ENCODE measurements at places on chromosomes 13 and 19.

- DNase-seq = no peak
These were observed 6.5 kb upstream of the TSHZ3 start for GRCh38 chr19:31355665-31356289.

DNA sequence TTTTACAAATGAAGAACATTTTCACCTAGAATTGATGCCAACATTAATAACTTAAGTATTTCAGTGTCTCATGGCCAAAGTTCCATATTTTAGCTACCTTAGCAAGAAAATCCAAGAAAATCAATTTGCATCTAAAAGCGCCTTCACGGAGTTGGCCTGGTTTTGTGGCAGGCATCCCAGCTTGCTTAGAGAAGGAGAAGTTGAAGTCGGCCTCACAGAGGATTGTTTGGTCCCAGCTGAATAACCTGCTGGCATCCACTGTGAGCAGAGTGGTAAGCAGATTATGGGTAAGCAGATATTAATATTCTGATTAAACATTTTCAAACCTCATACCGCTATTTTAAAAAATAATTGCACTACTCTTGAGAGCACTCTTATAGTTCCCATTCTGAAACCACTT lies 62.3 kb upstream of the STARD13 start:
- no peak for DNase-seq

DNA sequence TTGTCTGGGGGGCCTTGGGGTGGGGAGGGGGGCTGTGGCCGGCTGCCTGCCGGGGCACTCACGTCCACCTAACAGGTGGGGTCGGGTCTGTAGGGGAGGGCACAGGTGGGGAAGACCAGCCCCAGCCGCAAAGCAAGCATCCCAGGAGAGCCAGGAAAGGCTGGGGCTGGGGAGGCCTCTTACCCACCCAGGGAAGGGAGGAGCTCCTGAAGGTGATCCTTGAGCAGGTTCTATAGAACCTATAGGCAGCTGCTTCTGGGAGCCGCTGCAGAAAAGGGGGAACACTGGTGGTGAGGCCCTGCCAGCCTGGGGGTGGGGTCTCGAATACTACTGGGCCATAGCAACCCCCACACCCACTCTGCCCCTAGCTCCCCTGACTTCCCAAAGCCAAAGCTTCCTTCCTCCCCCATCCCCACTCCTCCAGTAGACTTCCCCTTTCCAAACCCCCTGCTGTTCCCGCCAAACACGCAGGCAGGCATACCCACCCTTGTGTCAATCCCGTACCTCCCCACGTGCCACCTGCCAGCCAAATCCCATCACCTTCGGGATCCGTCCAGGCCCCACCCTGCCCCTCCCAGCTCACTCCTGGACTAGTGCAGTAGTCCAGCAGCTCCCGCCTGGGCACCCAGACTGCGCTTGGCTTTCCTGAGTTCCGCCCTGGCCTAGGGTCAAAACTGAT lies 5.6 kb downstream of the KLF16 start:
- DNase-seq = no peak

- no peak for DNase-seq
These were observed 1.8 kb upstream of the DIAPH3 start for GRCh38 chr13:60165391-60166099.

DNA sequence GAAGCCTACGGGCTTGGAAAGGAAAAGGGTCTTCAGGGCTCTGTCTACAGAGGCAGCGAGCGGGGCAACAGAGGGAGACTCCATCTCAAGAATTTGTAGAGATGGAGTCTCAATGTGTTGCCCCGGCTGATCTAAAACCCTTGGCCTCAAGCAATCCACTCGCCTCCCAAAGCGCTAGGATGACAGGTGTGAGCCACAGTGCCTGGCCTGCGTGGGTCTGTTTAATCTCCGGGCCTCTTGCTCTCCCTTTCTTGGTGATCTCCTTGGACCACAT lies 8.1 kb downstream of the RPS9 start:
- DNase-seq = no peak

DNA sequence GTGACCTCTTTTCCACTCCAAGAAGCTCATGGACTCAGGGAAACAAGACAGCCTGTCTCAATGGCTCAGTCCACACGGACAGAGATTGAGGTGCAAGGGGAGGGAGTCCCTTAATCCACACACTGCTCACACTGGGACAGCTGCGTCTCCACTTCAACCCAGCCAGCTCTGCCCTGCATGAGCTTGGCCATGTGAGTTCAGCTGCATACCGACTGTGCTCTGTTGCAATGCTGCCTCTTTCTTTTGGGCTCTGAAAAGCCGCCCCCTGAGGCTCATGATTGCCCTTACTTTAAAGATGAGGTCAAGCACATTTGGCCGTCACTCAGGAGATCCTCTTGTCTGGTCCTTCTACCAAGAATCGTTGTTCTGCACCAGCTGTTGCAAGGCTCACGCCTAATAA lies 64.8 kb upstream of the KCTD15 start:
- no peak for DNase-seq

GRCh38 chr19:45428384-45429231 lies 4.9 kb upstream of the ERCC1 start:
- no peak for DNase-seq

- DNase-seq = no peak
These were observed 42.7 kb downstream of the GATAD2A start for GRCh38 chr19:19448238-19448544.

GRCh38 chr13:36438594-36439483 lies 6.5 kb downstream of the CCNA1 start:
- DNase-seq = no peak

DNA sequence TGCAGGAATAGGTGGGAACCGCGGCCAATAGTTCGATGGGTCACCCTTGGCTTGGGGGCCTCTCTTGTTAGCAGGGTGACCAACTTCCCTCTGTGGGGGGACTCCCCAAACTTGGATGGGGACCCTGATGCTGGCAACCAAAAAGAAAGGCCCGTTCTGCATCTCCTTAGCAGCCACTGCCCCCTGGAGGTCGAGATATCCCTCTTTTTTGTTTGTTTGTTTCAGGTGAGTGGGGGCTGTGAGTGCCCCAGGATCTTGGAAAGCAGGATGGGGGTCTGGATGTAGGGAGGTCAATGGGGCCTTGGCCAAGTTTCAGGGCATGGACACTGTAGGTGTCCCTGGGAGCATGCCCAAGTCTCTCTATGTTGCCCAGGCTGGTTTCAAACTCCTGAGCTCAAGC lies 7.7 kb upstream of the CRTC1 start:
- DNase-seq = no peak

GRCh38 chr19:42269478-42270345 lies 660 bp downstream of the CIC start:
- DNase-seq = no peak

DNA sequence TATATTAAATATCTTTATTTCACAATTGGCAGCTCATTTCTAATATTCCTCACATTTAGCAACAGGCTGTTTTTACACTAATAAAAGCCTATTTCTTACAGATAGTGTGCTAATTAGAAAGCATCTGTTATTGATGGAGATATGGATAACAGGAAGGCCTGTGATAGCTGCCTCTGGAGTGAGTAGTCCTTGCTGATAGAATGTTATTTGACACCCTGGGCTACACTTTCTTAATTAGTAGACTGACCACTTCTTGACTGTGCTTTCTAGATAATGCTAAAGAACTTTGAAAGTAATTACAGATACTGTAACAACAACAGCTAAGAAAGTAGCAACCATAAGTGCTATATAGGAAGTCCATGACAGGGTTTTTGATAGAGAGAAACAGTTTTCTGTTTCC lies 554.3 kb downstream of the DIAPH3 start:
- DNase-seq = no peak

- peak; percentile 9 for DNase-seq
These were observed 198.4 kb downstream of the DLEU7 start for GRCh38 chr13:50645092-50645491.

GRCh38 chr19:1133471-1133929 lies 29.7 kb downstream of the GPX4 start:
- DNase-seq = no peak

DNA sequence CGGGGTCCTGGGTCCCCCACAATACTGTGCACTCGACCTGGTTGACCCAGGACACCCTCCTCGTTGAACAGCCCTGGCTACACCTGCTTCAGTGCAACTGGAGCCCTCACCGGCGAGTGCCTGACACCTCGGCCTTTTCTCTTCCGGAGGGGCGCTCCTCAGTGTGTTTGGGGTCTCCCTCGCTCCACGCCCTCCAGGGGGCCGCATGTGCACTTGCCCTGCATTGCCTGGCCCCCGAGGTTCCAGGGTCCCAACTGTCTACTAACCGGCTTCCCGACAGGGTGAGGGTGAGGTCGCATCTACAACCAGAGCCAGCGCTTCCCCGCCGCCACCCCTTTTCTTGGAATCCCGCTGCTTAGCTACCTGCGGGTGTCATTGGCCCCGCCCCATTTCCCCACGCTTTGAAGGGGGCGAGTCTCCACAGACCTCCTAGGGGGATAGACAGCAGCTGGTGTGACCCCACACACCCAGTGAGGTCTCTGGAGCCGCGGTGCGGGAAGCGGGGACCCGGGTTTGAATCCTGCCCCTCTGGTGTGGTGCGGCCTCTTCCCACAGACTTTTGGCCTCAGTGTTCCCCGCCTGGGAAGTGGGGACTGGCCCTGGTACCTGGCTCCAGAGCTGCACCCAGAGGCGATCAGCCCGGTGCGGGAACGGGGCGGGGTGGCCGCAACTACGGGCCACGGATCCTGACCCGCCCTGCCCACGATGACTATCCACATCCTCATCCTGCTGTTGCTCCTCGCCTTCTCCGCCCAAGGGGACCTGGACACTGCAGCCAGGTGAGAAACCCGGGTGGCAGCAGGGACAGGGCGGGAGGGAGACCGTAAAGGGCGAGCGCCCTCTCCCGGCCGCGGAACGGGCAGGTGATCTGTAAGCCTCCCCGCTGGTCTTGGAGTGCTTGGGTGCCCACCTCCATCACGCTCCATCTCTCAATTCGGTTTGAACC lies at the start of gene ADM5:
TSS of gene ADM5 (plus strand) at position 462 of the 946 bp plus-strand sequence. CDS start at position 706, 244 bp downstream.
- DNase-seq = no peak

GRCh38 chr13:44575741-44576350 lies at the start of gene TSC22D1:
Gene TSC22D1, minus strand, starts transcription at chr13:44576330. Its CDS starts 256 bp downstream, at chr13:44576074.
- peak; percentile 26 for DNase-seq

GRCh38 chr13:113493315-113493951 lies 2.9 kb upstream of the DCUN1D2 start:
- peak; percentile 95 for DNase-seq

- no peak for DNase-seq
These were observed 111.4 kb upstream of the C1QTNF9B start for GRCh38 chr13:24008679-24009078.

GRCh38 chr19:39438270-39438934 lies 2.7 kb upstream of the RPS16 start:
- DNase-seq = peak; percentile 44

- no peak for DNase-seq
These were observed 214.6 kb upstream of the SERP2 start for GRCh38 chr13:44158881-44159632.

DNA sequence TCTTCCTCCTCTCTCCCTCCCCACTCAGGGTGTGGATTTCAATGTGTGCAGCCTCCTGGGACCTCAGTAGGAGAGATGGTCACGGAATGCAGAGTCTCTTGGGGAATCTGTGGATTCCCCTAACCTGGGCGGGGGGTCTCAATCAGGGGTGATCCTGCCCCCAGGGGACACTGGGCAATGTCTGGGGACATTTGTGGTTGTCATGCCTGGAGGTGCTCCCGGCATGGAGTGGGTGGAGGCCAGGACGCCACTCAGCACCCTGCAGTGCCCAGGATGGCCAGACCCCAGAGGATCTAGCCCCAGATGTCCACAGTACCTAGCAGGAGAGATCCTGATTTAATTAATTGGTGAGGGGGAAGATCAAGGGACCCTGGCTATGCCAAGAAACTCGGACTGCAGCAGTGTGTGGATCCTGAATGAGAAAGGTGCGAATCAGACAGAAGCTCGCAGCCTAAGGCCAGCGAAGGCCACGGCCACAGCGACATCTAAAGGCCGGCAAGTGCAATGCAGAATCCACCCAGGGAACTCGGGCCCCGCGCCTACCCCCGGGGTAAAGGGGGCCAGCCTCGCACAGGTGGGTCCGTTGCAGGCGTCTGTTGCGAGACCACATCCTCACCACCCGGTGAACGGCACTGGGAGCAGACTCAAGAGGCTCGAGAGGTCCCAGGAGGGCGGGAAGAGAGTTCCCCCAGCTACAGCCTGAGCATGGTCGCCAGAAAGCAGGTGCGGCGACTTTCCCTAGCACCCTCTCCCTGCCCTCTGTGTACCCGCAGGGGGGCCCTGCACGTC lies 88.8 kb downstream of the GNG7 start:
- peak; percentile 13 for DNase-seq

DNA sequence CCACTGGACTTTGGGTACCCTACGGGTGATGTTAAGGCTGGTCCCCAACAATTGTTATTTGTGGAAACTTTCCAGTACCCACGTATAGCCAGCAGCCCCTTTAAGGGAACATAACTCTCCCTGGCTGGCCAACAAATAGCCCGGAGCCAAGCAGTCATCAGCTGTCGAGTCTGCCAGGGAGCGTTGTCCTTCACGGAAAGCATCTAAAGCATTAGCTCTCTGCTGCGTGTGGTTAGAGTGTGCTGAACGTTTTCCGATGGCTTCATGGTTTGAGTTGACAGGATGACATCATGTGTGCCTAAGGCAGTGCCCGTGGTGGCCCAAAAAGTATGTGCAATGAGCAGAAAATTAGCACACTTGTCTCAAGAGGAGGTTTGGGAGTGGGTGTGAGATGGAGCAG lies 3.3 kb upstream of the ZNF556 start:
- no peak for DNase-seq

GRCh38 chr13:59320021-59320420 lies 843.7 kb downstream of the DIAPH3 start:
- DNase-seq = no peak

DNA sequence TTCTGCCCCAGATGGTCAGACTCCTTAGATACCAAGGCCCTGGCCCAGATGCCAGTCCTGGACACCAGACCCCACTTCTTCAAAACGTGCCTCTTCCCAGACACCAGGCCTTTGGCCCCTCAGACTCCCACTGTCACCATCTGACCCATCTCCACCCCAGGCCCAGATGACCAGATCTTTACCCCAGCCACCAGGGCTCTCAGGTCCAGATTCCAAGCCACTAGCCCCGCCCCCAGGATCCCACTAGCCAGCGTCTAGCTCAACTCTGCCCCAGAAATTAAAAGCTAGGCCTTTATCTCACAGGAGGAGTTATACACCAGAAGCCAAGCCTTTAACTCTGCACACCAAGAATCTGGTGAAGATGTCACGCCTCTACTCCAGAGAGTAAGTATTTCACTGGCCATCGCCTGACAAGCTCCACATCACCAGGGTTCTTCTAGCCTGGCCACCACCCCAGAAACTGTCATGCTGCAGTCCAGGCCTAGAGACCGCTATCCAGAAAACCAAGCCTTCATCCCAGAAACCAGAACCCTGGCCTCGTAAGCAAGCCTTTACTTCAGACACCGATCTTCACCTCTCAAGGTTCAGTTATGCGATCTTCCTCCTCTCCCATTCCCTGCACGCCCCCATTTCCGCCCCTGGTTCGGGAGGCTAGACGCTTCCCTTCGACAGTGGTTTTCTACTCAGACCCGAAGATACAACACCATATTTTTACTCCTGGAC lies 595 bp downstream of the XAB2 start:
- DNase-seq = no peak

GRCh38 chr19:31733591-31733990 lies 384.4 kb upstream of the TSHZ3 start:
- DNase-seq = no peak

DNA sequence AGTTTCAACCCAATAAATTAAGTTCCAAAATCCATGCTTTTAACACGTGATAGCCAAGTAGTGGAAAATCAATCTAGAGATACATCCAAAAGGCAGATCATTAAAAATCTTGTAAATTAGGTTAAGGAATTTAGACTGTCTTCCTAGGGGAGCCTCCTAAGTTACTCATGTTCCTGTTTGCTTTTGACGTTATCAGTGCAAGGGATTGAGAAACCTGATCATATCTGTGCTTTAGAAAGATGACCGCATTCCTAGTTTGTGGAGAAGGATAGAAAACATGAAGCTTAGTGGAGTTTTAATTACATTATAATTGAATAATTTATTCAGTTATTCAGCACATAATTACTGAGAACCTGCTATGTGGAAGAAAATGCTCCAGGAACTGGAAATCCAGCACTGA lies 251.0 kb upstream of the ARGLU1 start:
- no peak for DNase-seq
